ENCODE measurements at places on chromosomes 1 and 21. TPM values are rescaled to one million over a fixed set of nuclear protein-coding genes. Genes with fewer than 3 reads are reported as not detected.

DNA sequence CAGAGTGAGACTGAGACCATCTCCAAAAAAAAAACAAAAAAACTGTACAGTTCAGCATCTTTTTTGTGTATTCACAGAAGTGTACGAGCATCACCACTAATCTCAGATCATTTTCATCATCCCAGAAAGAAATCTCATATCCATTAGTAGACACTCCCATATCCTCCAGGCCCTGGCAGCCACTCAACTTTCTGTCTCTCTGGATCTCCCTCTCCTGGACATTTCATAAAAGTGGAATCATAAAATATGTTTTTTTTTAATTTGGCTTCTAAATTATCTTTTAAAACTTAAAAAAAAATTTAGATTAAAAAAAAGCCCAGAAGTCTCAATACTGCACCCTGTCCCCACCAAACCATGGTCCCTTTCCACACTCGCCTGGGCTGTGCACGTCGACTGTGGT lies 22.1 kb downstream of the RIPPLY3 start:
- H3K4me3 ChIP-seq, result no peak overlapping the region
- no peaks in the 10 kb centered on the region for H3K27me3 ChIP-seq
- no peak overlapping the region for H3K27ac ChIP-seq
- DNase-seq, result no peak
- H3K4me1 ChIP-seq, result no peaks in the 10 kb centered on the region

GRCh38 chr1:14848625-14849024 lies 250.1 kb downstream of the KAZN start:
- peaks cover 38% of the 10 kb centered on the region for H3K4me1 ChIP-seq
- no peak overlapping the region for H3K27ac ChIP-seq
- no peaks in the 10 kb centered on the region for H3K36me3 ChIP-seq
- no peak overlapping the region for H3K4me3 ChIP-seq
- DNase-seq, result no peak
- peaks cover 7% of the 10 kb centered on the region for H3K27me3 ChIP-seq

GJB4 gene
- 1.3 TPM for total RNA-seq

LRRC38 gene
- not detected for total RNA-seq

SERPINC1 gene
- total RNA-seq, result not detected

DNA sequence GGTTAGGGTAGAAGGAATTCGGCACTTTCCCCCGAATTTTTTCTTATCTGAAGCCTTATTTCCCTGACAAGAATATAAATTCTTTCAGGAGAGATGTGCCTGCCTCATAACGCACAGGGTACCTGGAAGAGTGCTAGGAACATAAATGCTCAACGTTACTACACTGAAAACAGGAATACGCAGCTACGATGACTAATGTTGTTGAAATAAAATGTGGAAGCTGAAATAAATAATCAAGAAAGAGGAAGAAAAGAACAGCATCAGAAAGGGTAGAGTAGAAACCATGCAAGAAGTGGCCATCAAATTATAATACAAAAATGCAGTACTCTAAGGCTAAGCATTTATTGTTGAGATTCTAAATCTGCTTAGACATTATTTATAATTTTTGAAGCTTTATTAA lies 33.9 kb downstream of the SLC66A1 start:
- H3K27me3 ChIP-seq, result no peaks in the 10 kb centered on the region
- H3K4me3 ChIP-seq, result no peak overlapping the region
- H3K4me1 ChIP-seq, result peaks cover 32% of the 10 kb centered on the region
- no peak overlapping the region for H3K27ac ChIP-seq

HES2 gene
- total RNA-seq, result 51.9 TPM

- H3K27ac ChIP-seq, result no peak overlapping the region
- no peaks in the 10 kb centered on the region for H3K27me3 ChIP-seq
- DNase-seq, result no peak
- peaks cover 18% of the 10 kb centered on the region for H3K4me1 ChIP-seq
Observed at GRCh38 chr1:67801903-67802302, 31.4 kb downstream of the GNG12 start.
